Stimulated activated naive CD8-positive, alpha-beta T cell treated with anti-CD3 and anti-CD28 coated beads, Interleukin-15, Interleukin-2, amounts not matched to agents 100 U/mL and 50 U/mL, for 24 hours (primary cell): ENCODE measurements at places on chromosomes 1 and 21.
A peak's percentile ranks its signal among the peaks of the same experiment; 100 is the strongest.

DNA sequence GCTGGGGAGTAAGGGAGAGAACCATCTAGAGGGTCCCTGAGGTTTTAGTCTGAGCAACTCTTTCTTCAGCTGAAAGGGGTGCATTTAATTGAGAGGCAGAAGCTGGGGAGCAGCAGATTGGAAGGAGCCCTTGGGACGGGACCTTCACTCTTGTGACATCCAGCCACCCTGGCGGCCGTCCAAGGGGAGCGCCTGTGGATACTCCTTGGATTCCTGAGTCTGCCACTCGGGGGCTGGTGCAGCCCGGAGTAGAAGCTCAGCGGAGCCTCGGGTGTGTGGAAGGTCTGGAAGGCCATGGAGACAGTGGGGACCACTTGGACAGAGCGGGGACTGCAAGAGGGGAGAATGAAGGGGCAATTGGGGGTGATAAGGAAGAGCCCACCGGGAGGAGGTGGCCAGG is 68.7 kb downstream of the AJAP1 start:
- no peak for DNase-seq

- DNase-seq = no peak
These were observed 48.9 kb downstream of the SKI start for GRCh38 chr1:2276803-2277580.

- DNase-seq = no peak
These were observed 56.1 kb downstream of the NDUFS5 start for GRCh38 chr1:39082010-39082799.

GRCh38 chr1:165635823-165636222 is 4.8 kb downstream of the MGST3 start:
- DNase-seq = no peak

GRCh38 chr1:37068897-37069296 is 34.6 kb upstream of the GRIK3 start:
- no peak for DNase-seq

DNA sequence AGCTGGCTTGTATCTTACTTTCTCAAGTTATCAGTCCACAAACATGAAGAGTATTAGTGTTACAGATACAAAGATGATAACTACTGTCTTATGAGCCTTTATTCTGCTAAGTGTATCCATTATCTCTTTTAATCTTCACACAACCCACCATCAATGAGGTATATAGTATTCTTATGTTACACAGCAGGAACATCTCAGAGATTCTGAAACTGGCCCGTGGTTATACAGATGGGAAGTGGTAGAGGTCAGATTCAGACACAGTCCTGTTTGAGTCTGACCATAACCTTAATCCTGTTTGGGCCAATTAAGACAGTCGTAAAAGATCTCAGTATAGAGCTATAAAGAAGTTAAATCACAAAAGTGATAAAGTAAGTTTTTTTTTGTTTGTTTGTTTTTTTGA is 5.1 kb upstream of the TMEM269 start:
- DNase-seq = no peak

GRCh38 chr1:44401256-44402228 is 3.5 kb upstream of the RNF220 start:
- no peak for DNase-seq

DNA sequence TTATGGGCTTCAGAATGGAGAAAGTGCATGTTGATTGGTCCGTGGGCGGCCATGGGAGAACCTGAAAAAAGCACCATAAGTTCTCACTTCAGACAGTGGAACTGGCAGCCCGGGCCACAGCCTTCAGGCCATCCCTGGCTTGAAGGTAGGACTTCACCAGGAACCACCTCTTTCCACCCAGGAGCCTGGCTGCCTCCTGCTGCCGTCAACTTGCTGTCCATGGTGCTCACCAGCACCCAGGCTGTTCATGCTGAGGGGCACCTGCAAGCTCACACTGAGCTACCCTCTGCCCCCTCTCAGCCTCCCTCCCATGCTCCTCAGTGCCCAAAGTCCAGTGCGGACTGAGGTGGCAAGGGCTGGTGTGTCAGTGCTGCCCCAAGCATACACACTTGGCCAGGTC is 12.9 kb upstream of the FNBP1L start:
- no peak for DNase-seq

- DNase-seq = no peak
These were observed 55.3 kb upstream of the SAMD13 start for GRCh38 chr1:84246213-84246612.

GRCh38 chr1:55803429-55803828 is 588.3 kb upstream of the USP24 start:
- DNase-seq = no peak

- DNase-seq = no peak
These were observed 15.6 kb downstream of the IGFN1 start for GRCh38 chr1:201206176-201206575.

DNA sequence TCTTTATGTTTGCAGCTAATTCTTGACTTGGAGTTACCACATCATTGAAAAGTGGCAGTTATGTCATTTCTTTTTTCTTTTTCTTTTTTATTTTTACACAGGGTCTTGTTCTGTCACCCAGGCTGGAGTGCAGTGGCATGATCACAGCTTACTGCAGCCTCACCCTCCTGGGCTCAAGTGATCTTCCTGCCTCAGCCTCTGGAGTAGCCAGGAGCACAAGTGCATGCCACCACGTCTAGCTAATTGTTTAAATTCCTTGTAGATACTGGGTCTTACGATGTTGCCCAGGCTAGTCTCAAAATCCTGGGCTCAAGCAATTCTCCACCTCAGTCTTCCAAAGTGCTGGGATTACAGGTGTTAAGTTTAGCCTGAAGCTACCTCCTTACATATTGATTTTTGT is 52.1 kb upstream of the KANK4 start:
- no peak for DNase-seq

- no peak for DNase-seq
These were observed 135.1 kb downstream of the RPS6KC1 start for GRCh38 chr1:213186168-213186567.

- no peak for DNase-seq
These were observed 228.0 kb upstream of the SGIP1 start for GRCh38 chr1:66305927-66306326.

GRCh38 chr21:25244735-25245134 is 362.5 kb downstream of the MRPL39 start:
- DNase-seq = no peak

- DNase-seq = peak; percentile 43
These were observed 32.8 kb upstream of the DNASE2B start for GRCh38 chr1:84365225-84366221.

DNA sequence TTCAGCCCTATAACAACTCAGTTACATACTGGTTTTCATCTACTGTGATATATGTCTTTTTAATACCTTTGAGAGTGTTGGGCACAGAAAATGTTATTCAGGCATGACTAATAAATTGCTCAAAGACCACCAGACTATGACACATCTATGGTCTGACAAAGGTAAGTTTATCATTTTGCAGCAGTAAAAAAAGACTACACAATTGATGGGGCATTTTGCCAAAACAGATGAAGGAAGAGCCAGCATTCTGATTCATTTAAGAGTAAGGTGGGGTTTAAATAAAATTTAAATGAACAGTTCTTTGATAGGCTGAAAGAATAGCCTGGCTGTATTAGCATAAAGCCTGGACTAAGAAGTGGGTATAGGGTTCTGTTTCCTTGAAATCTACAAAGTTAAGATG is 8.8 kb upstream of the RNPC3 start:
- no peak for DNase-seq

DNA sequence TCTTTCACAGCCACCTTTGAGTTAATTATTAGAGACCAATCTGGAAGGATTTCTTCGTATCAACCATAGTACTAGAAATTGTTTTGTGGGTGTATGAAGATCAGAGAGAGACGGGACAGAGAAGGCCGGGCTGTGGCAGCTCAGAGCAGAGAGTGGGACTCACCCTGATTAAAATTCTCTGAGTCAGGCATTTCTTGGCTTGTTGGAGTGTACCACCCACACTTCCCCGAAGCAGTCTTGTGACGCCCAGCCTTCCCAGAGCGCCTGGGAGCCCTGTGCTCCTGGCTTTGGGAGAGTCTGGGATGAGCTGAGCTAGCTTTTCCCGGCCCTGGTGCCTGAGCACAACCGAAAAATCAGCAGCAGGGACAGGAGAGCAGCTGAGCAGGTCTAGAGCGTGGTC is 19.4 kb downstream of the PLEKHM2 start:
- no peak for DNase-seq

GRCh38 chr1:29120947-29121485 is 2.7 kb downstream of the TMEM200B start:
- DNase-seq = peak; percentile 79

DNA sequence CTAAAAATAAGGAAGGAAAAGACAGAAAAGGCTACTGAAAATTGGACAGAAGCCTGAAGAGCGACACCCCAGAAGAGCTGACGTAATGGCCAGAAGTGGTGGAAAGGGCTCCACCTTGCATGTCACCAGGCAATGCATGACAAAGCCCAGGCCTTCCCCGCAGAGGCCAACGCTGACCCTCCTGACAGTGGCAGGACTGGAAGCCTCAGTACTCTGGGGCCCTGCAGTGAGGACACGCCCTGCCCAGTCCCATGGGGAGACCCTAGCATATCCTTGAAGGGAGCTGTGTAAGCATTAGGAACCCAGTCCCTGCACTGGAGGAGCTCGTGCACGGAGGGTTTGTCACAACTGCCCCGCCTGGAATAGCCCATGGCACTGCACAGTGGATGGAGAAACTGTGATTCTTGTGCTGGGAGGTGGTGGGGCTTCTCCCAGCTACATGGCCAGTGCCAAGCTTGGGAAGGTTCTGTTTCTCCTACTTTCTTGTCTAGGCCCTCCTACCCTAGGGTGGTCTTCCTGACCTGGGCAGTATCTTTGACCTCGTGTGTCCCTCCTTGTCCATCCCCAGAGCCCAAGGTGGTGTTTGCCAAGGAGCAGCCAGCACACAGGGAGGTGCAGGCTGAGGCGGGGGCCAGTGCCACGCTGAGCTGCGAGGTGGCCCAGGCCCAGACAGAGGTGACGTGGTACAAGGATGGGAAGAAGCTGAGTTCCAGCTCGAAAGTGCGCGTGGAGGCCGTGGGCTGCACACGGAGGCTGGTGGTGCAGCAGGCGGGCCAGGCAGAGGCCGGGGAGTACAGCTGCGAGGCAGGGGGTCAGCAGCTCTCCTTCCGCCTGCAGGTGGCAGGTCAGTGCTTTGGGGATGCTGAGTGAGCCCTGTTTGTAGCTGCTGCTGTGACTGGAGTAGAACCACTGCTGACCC is 60.4 kb downstream of the OBSCN start:
- no peak for DNase-seq

GRCh38 chr1:21368515-21369289 is 71.2 kb upstream of the NBPF3 start:
- DNase-seq = peak; percentile 74

DNA sequence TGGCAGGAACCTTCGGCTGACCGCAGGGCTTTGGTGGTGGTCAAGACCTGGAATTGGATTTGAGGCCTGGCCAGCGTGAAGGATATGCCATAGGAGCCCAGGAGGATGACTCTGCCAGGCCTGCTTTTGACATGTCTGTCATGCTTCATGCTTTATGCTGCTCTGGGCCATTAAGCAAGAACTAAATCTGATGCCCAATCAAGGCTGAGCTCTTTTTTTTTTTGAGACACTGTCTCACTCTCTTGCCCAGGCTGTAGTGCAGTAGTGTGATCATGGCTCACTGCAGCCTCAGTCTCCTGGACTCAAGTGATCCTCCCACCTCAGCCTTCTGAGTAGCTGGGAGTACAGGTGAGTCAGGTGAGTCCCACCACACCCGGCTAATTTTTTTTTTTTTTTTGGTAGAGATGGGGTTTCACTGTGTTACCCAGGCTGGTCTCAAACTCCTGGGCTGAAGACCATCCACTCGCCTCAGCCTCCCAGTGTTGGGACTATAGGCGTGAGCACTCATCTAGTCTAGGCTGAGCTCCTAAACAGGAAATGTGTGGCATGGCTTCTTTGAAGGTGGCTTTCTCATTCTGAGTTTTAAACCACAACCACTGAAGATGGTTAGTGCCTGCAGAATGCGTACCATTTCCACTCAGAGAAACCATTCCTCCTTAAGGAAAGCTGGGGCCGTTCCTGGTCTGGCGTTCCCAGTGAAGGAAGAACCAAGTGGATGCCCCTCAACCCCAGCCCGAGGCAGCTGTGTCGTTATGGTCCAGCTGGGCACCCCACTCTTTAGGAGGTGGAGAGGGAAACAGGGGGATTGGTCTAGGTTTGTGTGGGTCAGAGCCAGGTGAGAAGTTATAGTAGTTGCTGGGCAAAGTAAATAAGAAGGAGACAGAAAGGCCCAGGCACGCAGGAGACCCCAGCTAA is 34.2 kb upstream of the ATP5PO start:
- DNase-seq = peak; percentile 65

GRCh38 chr21:45074818-45075595 is 627 bp downstream of the ADARB1 start:
- peak; percentile 51 for DNase-seq

DNA sequence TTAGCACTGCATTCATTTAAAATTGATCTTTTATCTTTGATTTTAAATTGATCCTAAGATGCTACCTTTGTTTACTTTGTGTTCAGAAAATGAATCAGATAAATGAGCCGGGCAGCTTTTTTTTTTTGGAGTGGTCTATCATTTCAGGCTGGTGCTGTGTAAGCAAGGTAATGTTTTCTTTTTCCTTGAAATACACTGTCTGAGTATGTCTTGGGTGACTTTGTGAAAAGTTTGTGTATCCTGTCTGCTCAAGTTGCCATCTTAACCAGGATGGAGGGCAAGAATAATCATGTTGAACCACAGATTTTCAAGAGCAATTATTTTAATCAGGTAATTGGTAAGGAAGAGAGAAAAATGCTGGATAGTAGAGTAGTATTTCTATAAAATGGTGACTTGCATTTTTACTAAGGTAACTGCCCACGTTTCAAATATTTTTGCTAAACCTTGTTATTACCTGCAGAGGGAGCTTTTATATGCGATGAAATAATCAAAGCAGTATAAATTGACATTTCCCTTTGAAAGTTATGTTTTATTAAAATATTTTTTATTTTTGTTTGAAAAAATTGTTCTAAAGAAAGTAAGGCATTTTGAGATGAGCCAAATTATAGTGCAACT is 11.1 kb downstream of the ADGRL2 start:
- DNase-seq = no peak

DNA sequence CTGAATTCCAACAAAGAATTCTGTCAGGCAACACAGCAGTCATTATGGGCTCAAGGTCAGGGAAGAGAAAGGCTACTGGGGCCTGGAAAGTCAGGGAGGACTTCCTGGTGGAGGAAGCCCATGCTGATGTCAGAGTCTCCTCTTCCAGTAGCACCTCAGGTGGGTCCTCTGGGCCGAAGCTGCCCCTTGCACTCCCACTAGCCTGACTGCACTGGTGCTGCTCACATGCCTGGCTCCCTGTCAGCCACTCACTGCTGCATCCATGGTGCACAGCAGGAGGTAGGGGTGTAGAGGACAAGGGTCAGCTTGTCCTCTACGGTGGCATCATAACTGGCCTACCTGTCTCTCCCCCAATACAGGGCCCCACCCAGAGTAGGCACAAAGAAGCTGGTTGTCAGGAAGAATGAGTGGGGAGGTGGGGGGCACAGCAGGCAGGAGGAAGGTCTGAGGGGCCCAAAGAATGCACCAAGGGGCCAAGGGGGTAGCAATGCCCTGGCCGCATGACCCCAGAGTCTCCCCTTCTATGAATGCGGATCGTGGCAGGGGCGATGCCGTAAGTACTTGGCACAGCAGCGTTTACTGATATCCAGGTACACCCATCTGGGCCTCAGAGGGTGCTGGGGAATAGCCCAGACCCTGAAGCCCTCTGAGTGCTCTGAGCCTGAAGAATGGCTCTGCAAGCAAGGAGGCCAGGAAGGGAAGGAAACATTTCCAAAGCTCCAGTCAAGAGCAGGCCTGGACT is 80.3 kb downstream of the GLIS1 start:
- DNase-seq = no peak

- DNase-seq = no peak
These were observed 73.2 kb downstream of the DAB1 start for GRCh38 chr1:57350610-57351009.
